Hematopoietic multipotent progenitor cell treated with erythropoietin and hydrocortisone succinate and interleukin-3 and kit ligand, for 17 days (in vitro differentiated cells): ENCODE measurements at places on chromosomes 2 and 18.

- DNase-seq: no peak
Observed at GRCh38 chr2:96933305-96934181, 52.8 kb downstream of the FAM178B start.

GRCh38 chr2:229714080-229714735 lies at the start of gene DNER:
Gene DNER (minus strand): TSS chr2:229714555. CDS start chr2:229714423, 132 bp downstream.
- DNase-seq: no peak

DNA sequence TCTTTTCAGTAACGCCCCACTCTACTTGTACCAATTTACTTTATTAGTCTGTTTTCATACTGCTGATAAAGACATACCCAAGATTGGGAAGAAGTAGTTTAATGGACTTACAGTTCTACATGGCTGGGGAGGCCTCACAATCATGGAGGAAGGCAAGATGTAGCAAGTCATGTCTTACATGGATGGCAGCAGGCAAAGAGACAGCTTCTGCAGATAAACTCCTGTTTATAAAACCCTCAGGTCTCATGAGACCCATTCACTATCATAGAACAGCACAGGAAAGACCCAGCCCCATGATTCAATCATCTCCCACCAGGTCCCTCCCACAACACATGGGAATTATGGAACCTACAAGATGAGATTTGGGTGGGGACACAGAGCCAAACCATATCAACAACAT lies 38.8 kb upstream of the OSBPL6 start:
- DNase-seq: no peak

- no peak for DNase-seq
Observed at GRCh38 chr18:8260827-8261226, 348.4 kb upstream of the RAB12 start.
